Hematopoietic multipotent progenitor cell treated with erythropoietin and hydrocortisone succinate and interleukin-3 and kit ligand, for 15 days (in vitro differentiated cells): ENCODE measurements at places on chromosomes 4 and X.
A peak's percentile ranks its signal among the peaks of the same experiment; 100 is the strongest.

DNA sequence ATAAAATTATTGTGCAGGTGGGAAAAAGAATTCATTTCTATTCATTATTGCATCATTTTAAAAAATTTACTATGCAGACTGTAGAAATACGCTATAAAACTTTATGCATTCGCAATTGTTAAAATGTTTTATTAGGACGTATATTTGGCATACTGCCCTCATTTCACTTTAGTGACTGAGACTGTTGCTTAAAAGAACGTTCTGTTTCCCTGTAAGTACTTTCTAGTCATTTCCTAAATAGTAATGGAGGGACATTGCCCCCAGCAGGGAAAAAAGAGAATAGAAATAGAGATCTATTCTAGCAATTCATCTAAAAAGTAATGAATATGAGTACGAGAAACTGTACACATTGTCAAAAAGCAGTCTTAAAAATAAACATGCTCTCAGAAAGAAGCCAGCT, 1295.8 kb upstream of the TENM3 start:
- no peak for DNase-seq

GRCh38 chr4:169540774-169541173, 71.6 kb downstream of the NEK1 start:
- no peak for DNase-seq

- no peak for DNase-seq
Observed at GRCh38 chr4:5592272-5592671, 116.1 kb downstream of the EVC2 start.

GRCh38 chrX:130999360-130999759, 58.8 kb upstream of the ARHGAP36 start:
- no peak for DNase-seq

DNA sequence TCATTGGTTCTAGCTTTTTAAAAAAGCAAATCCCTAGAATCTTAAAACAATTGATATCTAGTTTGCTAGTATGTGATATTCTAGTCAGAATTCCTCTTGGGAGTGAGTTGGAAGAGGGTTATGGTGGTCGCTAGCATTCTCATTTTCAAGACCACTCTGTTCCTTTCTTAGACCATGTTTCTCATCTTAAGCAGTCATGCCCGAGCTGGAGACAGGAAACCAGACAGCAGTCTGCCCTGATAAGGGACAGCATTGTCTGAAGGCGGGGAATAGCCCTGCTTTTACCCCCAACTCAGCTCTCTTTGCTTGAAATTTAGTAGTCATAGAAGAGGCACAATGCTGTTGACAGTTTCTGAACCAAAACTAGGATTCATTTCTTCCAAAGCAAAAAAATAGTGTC, 5.2 kb downstream of the KLF3 start:
- peak; percentile 50 for DNase-seq

GRCh38 chr4:96483308-96484030, 643.6 kb downstream of the PDHA2 start:
- no peak for DNase-seq

- no peak for DNase-seq
Observed at GRCh38 chrX:134747006-134747405, 88.7 kb upstream of the PLAC1 start.

DNA sequence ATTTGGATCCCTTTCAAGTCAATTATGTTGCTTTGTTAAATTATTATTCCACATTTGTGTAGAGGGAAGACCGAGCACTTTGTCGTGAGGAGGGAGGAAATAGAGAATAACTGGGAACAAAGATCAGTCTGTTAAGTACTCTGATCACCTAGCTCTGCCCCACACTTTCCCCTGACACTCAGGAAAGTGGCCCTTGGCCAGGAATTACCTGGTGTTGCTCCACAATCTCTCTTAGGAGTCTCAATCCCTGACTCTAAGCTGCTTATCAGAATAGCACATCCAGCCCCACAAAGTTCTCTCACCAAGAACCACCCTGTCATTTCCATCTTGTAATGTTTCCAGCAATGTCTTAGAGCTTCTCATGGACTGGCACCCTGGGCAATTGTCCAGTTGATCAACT, 83.8 kb upstream of the BMPR1B start:
- no peak for DNase-seq
